ENCODE measurements at places on chromosomes 12 and 14.

- no peak for DNase-seq
These were observed 3.3 kb upstream of the DAO start for GRCh38 chr12:108876550-108876949.

DNA sequence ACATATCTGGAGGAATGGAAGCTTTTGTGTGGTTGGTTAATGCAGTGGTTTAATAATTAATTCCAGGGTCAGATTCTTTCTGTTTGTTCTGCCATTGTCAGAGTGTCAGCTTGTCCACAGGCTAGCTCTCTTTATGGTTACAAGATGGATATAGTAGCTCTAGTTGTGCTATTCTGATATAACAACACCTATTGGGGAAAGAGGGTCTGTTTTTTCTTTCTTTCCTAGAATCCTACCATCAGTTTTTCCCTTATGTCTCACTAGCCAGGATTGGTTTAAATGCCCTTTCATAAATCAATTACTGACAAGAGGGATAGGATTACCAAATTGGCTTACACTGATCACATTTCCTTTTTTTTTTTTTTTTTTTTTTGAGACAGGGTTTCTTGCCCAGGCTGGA, 27.8 kb downstream of the CNOT2 start:
- DNase-seq: no peak

DNA sequence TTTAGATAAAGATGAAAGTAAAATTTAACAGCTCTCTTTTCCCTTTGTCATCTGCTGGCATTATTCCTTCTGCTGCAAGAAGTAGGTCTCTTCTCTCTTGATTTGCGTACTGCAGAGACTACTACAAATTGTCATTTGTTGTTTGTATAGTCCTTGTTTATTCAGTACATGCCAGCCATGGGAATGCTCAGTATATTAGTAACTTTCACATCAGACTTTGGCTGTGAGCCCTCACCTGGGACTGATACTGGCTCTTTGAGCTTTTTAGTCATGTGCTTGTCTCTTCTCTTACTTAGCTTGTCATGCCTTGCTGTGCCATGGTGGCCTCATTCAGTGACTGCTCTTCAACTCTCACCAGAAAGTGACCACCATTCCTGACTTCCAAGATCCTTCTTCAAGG, 169.8 kb downstream of the PRKCH start:
- DNase-seq: no peak

DNA sequence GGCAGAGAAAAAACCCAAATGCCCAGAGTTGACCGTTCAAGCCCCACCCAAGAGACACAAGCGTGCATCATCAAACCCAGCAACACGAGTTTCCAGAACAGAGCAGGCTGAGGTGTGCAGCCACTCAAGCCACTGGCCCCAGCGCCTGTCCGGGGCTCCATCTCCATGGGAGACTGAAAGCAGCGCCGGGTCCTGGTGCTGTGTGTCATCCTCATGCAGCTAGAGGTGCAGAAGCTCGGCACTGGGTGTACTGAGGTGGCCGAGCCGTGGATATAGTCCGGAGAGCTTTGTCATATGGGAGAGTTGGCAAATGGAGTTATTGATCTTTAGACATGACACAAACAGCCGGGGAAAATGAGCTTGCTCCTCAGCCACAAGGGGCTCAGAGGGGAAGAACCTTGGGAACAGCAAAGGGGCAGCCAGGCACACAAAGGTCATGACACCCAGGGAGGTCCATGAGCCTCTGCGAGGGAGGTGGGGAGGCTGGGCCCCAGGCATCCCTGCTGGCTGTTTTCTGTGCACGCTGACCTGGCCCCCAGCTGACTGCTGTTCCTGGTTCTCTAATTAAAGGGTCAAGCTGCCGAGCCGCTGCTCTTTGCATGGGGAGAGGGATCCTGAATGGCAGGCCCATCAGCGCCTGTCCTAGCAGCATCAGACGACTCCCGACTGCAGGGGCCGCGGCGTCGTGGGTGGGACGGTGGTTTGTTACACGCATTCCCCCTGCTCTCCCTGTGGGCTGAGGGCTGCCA, 145.4 kb upstream of the SFSWAP start:
- no peak for DNase-seq

GRCh38 chr12:85725991-85726390, 110.2 kb downstream of the RASSF9 start:
- DNase-seq: peak; percentile 35
